ENCODE measurements at places on chromosomes 6 and 20. TPM values are rescaled to one million over a fixed set of nuclear protein-coding genes. Genes with fewer than 3 reads are reported as not detected.

DNA sequence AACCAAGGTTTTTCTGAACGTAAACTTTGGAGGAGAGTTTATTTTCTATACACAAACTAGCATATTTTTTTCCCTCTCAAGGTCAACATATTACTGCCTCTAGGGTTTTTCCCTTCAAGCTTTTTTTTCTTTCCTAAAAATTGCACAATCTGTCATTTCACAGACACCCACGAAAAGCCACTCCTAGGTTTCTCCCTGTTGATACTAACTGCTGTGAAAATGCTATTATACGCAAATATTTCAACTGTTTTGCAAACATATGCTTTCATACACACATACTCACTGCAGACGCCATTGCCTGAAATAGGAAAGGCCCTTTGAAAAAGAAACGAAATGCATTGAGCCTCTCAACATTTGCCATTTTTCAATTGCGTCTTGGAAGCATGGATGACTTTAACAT is 333.0 kb downstream of the CD83 start:
- no peak for DNase-seq

DNA sequence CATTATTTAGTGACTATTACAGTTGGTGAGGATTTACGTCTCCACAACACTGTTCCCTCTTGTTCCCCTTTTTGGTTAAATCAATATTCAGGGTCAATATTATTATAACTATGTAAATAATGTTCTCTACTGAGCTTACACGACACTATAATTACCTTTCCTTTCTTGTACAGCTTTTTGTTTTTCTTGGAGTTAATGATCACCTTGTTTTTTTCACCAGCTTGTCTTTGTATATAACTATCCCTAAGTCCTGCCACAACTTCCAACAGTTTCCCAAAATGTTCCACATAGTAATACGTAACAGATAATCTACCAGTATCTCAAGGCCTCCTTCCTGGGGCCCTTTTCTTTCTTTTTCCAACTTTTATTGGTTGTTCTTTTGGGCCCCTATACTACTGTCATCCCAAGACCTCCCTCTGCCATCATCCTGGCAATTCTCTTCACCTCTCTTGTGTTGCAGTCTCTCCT is 142.0 kb upstream of the SOX4 start:
- no peak for DNase-seq

- peak; percentile 50 for DNase-seq
Measured at GRCh38 chr6:153947808-153948447, 91.1 kb upstream of the OPRM1 start.

GRCh38 chr6:116287689-116288282 is 8.1 kb upstream of the TSPYL1 start:
- peak; percentile 69 for DNase-seq

The KCNG1 gene
- 0.70 TPM for total RNA-seq

The SYTL3 gene
- total RNA-seq = 0.70 TPM

The BPIFB2 gene
- total RNA-seq = not detected

The VSX1 gene
- total RNA-seq = not detected

The SALL4 gene
- total RNA-seq = 0.14 TPM

The HLA-DQA1 gene
- total RNA-seq = not detected
